ENCODE measurements at places on chromosomes 6 and 20.
A peak's percentile ranks its signal among the peaks of the same experiment; 100 is the strongest.

DNA sequence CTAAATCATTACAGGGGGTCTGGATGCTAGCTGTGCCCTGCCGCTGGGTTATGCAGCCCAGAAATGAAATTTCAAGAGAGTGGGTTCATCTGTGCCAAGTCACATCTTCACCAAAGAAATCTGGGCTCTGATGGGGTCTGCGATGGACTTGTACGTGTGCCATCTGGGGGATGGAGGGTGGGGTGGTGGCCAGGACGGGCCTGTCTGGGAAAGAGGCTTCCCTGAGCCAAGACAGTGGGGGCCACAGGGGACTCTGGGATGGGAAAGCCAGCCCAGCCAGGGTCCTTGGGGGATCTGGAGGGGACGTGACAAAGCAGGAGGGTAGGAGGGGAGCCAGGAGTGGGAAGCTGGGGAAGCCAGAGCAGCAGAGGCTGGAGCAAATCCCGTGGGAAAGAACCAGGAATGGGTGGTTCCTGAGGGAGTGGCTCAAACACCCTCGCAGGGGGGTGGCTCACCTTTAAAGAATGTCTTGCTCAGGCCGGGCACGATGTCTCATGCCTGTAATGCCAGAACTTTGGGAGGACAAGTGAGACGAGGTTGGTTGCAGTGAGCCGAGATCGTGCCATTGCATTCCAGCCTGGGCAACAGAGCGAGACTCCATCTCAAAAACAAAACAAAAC lies 36.3 kb upstream of the SULF2 start:
- no peak for DNase-seq

DNA sequence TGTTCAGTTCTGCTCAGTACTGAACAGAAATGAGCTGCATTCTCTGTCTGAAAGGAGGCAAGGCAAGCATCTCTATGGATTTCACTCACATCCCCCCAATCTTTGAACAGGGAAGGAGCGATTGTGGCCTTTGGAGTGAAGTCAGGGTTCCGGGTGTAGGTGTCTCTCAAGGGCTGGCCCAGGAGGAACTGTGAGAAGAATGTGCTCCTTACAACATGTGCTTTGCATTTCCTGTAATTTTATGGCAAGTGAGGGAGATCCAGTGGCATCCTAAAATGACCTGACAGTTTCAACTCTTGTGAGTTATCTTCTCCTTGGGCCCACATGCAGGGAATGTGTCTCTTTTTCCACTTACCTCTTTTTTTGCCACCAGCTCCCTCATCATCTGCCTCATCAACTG lies 63.0 kb upstream of the RIN2 start:
- DNase-seq, result no peak

GRCh38 chr6:121143476-121143875 lies 190.8 kb downstream of the TBC1D32 start:
- no peak for DNase-seq

DNA sequence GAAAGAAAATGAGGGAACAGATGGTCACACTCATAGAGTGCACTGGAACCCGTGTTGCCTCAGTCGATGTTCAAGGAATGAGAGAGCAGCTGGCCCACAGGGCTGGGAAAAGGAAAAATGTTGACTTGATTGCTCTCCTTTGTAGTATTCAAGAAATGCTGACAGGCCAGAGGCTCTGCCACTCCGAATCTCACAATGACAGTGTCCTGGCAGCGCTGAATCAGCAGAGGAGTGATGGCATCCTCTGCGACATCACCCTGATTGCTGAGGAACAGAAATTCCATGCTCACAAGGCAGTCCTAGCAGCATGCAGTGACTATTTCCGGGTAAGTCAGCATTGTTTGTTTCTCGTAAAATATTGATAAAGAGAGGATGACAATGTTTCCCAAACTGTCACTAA lies 51.3 kb downstream of the KLHL32 start:
- DNase-seq, result no peak

- DNase-seq, result no peak
These were observed 27.4 kb downstream of the BPIFB1 start for GRCh38 chr20:33310327-33310899.

GRCh38 chr6:90347411-90347851 lies 50.8 kb upstream of the BACH2 start:
- no peak for DNase-seq

- DNase-seq, result no peak
These were observed 26.2 kb upstream of the PGK2 start for GRCh38 chr6:49813248-49813647.

- no peak for DNase-seq
These were observed 159.5 kb downstream of the LY86 start for GRCh38 chr6:6748001-6748400.

DNA sequence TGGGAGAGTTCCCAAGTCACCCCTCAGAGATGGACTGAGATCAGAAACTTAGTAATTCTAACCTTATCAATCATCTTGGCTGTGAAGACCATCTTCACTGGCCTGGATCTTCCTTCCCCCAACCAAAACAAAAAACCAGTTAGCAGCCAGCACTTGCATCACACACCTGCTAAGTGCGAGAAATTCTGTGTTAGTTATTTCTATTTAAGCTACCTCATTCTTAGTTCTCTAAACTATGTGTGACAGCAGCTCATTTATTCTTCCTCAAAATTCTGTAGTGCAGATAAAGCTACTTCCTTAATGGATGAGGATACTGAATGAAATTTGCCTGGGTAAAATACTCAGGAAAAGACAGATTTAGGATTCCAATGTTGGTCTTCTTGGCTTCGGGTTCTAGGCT lies 18.2 kb upstream of the TAGAP start:
- no peak for DNase-seq

DNA sequence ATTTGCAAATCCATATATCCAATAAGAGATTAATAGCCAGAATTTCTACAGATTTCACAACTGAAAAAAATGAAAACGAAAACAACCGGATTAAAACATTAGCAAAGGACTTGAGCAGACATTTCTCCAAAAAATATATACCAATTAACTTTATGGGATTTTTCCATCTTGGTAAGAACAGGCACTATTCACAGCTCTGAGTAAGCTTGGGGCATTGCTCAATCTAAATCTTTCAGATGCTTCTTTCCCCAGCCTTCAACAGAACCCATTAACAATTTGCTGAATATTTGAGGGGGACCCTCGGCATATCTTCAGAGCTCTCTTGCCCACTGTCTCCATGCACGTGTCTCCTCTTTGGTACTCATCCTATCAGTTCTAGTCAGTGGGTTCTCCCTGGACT lies 111.7 kb upstream of the CD93 start:
- no peak for DNase-seq

- DNase-seq, result no peak
These were observed 27.3 kb downstream of the NQO2 start for GRCh38 chr6:3026791-3027626.

GRCh38 chr6:143174516-143174915 lies 113.8 kb downstream of the AIG1 start:
- no peak for DNase-seq

- DNase-seq, result no peak
These were observed 379.0 kb downstream of the PHF3 start for GRCh38 chr6:64014595-64014994.

DNA sequence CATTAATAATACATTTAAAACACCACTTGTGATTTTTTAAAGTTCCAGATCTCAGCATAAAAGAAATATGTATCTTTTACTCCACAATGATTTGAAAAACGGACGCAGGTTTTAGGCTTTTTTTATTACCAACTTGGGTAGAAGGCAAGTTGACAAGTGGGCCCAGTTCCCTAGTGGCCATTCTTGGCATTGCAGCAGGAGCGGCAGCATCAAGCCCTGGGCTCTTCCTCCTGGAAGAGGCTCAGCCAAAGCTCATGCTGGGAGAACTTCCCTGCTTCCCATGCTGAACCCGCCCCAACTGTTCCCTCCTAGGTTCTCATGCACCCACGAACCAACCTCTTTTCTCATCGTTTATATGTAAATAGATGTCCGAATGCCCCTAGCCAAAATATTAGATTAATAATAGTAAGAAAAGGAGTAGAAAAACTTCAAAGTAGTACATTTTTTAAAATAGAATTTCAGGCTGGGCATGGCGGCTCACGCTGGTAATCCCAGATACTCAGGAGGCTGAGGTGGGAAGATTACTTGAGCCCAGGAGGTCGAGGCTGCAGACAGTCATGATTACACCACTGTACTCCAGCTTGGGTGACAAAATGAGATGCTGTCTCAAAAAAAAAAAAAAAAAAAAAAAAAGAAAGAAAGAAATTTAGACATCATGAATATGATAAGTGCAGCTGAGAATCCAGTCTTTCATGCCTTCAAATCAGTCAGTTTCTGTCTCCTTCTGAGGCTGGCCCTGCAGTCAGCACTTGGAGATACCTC lies 18.2 kb upstream of the MYB start:
- no peak for DNase-seq

DNA sequence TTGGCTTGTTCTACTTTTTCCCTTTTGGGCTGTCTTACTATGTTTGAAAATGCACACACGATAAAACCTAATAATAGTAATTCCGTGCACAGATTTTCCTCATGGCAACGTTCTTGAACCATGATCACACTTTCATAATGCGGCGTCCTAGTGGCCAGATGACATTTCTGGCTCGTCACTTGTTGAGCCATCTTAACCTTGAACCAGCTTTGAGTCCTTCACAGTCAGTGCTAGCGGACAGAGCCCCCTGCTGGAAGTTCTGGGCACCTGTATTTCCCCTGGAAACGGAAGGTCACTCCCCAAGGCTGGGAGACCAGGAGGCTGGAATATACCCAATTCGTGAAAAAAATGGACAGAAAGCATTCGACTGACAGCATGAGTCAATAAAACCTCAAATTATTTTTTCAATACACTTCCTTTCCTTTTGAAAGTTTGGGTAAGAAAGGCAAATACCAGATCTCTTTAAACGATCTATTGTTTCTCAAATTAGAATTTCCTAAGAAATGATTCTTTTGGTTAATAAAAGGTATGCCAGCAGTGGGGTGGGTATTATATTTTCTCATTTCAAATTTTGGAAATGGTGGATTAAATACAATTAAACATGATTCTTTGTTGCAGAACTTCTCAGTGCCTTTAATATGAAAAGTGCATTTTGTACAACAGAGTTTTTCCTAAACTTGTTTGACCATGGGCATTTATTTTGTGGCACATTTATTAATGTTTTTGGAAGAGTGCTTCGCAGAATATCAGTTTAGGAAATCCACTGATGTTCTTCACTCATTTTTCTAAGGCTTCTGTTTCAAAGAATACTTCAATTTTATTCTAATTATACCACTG lies 542.3 kb downstream of the QKI start:
- peak; percentile 26 for DNase-seq

- peak; percentile 13 for DNase-seq
These were observed 1.1 kb upstream of the TMEM74B start for GRCh38 chr20:1185790-1186334.

GRCh38 chr6:76351275-76351674 lies 278.8 kb upstream of the IMPG1 start:
- no peak for DNase-seq

GRCh38 chr6:118787724-118788423 lies 106.1 kb upstream of the ASF1A start:
- no peak for DNase-seq

DNA sequence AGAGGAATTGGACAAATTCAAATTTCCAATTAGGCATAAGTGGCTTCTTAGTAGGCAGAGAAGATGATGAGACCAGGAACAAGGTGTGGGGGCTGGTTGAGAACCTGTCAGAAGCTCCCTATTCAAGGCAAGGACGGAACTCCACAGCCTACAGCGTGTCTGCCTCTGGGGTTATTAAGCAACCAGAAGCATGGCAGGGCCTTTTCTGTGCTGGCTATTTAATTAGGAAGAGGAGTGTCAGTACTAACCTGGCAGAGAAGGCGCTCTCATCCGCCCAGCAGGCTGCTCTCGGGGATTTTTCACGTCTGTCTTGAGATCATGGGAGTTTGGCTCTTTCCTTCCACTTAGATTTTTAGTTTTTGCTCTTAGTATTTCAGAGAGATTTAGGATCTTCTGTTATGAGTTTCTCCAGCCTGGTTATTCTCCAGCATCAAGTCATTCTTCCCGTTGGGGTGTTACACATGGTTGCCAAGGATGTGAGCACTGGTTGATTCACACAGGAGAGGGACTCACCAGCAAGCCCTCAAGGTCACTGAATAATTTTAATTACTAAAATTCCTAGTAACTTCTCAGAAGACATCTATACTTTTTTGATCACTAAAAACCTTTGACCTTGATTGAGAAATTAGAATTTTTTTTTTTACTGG lies 23.9 kb downstream of the ADTRP start:
- no peak for DNase-seq

GRCh38 chr6:42047790-42048405 lies 2.4 kb upstream of the TAF8 start:
- DNase-seq, result no peak

- no peak for DNase-seq
These were observed 7.0 kb downstream of the CPXM1 start for GRCh38 chr20:2793471-2793870.

DNA sequence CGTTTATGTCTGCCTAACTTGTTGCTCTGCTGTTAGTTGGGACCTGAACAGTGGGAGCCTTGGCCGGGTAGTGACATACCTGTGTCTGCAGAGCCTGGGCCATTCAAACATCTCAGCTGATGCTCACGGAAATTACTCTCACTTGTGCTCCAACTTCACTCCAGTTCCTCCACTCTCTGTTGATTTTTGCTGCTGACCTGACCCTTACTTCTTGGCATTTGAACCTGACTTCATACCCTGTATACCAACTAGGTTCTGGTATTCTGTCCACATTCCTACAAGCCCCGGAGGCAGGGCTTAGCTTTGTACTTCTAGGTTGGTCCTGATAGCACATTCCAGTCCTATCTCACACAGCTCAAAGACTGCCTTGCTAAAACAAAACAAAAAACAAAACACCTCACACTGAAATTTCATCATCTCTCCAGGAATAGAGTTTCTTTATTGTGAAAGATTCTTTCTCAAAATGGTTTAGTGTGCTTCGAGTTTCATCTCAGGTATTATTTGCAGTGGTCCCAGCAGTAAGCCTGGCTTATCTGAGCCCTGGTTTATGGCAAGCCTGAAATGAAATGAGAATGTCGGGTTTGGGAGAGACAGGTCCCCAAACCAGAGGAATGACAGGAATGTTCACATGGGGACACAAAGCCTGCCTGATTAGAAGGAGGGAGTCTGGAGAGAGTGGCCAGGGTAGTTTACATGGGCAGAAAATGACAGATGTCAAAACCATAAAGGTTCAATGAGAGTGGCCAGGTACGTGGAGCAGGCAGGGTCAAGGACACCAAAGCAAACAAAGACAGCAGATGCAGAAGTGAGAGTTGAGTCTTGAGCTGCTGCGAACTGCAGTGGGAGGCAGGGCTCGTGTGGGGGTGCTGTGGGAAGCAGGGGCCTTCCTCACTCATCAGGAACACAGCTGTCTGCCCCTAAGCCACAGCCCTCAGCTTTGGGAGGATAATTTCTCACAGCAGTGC lies 174.2 kb upstream of the HDAC2 start:
- no peak for DNase-seq

GRCh38 chr20:13458860-13459451 lies 179.8 kb downstream of the TASP1 start:
- no peak for DNase-seq

- no peak for DNase-seq
These were observed 97.9 kb downstream of the FOXF2 start for GRCh38 chr6:1487239-1487638.

GRCh38 chr20:52083627-52084232 lies 107.8 kb downstream of the ZFP64 start:
- DNase-seq, result no peak

- DNase-seq, result no peak
These were observed 58.1 kb upstream of the PLEKHG1 start for GRCh38 chr6:150541576-150541975.

All from stimulated activated CD8-positive, alpha-beta memory T cell treated with anti-CD3 and anti-CD28 coated beads, Interleukin-15, amount 100 ng/mL, for 48 hours (primary cell).